Non-pigmented ciliary epithelial cell (primary cell): ENCODE measurements at places on chromosomes 16 and 17.

DNA sequence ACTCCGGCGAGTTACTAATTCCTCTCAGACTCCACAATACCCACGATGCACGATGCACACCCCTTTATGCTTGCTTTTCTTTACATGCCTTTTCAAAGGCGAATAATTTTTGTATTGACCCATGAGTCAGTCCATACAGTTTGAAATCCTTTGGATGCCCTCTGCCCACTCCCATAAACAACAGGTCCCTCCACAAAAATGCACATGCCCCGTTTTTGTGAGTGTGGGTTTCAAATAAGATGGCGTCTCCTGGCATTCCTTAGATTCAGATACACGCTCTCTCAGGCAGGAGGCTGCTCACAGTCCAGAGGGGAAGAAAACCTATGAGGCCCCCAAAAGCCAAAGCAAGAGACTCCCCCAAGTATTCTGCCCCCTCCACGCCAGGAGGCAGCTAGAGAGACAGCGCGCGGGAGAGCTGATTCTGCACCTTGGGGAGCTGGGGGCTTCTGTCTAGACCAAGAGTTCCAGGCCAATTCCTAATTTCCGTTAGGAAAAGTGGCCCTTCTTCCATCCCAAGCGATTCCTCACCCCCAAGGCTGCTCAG, 19.6 kb upstream of the HOXB9 start:
- DNase-seq, result no peak

GRCh38 chr16:22375963-22376640, 1.7 kb upstream of the CDR2 start:
- DNase-seq, result no peak

DNA sequence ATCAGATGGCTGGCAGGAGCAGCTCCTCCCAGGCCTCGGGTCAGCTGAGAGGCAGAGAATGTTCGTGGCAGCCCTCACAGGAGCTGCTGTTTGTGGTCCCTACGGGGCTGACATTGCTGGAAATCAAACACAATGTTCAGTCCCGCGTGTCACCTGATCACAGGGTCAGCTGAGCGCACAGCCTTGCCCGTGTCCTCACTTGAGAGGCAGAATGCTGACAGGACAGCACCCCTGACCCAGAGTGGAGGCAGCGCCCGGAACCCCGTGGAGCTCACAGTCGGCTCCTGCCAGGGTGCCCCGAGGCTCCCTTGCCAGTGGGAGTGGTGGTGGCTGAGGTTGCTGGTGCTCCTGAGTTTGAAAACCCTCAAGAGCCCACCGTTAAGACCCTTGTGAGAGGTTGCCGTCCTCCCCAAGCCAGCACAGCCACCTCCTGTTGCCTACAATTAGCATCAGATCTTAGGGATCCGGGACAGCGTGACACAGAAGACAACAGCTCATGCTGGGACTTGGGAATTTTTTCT, 3.6 kb upstream of the CHMP6 start:
- DNase-seq, result no peak

DNA sequence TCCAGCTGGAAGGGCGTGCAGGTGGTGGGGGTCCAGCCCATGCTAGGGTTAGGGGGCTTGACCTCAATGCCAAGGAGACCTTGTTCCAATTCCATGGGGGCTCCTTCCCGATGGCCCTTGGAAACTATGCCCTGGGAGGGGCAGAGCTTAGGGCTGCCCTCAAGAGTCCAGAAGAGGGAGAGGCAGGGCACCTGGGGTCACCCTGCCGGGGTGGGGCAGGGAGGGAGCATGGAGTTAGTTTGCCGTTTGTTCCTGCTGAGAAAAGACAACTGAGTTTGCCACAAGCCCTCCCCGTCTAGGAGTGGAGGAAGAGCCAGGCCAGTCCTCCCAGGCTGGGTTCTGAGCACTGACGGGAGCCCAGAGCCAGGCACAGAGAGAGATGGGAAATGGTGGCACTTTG, 21.4 kb downstream of the MMP15 start:
- DNase-seq, result no peak

- DNase-seq, result no peak
Measured at GRCh38 chr16:78768718-78769117, 669.3 kb downstream of the WWOX start.

DNA sequence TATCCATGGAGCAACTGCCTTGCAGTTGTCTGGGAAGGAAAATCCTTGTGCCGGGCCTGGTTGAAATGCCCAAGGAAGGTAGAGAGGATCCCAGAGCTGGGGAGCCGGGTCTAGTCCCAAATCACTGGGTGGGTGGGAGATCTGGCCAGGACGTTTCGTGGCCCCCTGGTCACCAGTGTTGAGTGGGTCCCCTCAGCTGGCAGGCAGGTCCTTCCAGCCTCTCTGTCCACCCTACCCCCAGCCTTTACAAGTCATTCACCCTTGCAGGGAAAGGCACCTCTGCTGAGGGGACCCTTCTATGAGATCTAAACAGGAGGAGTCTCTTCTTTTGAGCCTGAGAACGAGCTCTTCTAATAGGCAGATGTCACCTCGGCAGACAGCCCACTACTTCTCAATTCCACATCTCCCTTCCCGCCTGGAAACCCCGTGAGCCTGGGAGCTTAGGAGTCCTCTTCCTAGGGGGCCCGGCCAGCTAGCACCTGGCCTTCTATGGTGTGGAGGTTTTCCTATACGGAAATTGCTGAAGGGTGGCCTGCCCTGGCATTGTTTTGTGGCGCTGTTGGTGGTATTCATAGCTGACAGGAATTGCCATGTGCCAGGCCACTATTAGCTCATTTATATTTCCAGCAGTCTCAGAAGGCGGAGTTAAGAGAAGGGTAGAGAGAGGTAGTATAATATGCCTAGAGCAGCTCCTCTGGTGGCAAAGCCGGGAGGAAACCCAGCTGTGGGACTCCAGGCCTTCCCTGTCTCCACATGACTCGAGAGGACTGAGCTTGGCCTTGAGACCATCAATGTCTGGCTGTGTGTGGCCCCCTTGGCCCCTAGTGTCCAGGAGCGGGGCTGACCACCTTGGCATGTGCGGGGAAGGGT, 13.3 kb downstream of the MPRIP start:
- DNase-seq, result no peak

DNA sequence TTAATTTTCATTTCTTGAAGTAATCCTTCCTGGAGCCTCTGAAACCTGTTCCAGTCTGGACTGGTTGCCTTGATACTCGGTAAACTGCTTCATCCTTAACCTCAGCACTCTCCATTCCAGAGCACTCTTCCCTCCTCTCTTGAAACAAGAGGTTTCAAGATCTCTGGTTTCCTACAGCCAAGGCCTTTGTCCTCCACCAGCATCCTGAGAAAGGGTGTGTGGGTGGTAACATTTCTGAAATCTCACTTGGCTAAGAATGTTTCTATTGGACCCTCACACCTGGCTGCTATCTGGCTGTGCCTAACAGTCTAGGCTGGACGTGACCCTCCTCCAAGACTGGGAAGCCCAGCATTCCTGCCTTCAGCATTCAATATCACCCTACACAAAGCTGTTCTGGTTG, 99.7 kb downstream of the CYTH1 start:
- DNase-seq, result no peak
